M059J (cell line): ENCODE measurements at places on chromosomes 3 and 15.

DNA sequence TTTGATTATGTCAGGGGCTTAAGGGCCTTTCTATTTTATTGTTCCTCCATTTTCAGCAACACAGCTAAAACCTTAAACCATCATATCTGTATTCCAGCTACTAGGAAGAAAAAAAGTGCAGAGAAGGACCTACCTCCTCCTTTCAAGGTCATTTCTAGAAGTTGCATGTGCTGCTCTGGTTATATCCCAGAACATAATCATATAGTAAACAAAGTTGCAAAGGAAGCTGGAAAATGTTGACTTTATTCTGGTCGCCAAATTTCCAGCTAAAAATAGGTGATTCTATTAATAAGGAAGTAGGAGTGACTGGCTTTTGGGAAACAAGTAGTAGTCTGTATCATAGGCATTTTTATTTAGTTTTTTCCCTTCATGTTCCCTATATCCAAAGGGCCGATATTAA is 21.3 kb upstream of the B3GALNT1 start:
- no peak for DNase-seq

- no peak for DNase-seq
Measured at GRCh38 chr3:26505399-26505798, 117.2 kb upstream of the LRRC3B start.

- no peak for DNase-seq
Measured at GRCh38 chr3:37986479-37987314, 3.9 kb upstream of the VILL start.

DNA sequence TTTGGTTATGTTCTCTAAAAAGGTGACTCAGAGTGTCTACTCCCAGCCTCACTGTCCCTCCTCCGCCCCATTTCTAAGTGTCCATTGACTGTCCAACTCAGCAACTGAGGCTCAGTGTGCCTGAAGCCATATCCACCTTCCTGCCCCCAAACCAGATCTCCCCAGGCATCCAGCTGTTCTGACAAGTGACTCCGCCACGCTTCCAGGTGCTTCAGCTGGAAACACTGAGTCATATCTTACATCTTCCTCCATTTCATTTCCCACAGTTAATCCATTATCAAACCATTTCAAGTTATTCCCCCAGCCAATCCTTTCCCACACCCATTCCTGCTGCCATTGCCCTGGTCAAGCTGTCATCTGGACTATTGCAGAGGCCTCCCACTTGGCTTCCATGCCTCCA is 17.1 kb downstream of the MAGEF1 start:
- peak; percentile 17 for DNase-seq

GRCh38 chr3:30481241-30481640 is 125.2 kb upstream of the TGFBR2 start:
- DNase-seq, result no peak

DNA sequence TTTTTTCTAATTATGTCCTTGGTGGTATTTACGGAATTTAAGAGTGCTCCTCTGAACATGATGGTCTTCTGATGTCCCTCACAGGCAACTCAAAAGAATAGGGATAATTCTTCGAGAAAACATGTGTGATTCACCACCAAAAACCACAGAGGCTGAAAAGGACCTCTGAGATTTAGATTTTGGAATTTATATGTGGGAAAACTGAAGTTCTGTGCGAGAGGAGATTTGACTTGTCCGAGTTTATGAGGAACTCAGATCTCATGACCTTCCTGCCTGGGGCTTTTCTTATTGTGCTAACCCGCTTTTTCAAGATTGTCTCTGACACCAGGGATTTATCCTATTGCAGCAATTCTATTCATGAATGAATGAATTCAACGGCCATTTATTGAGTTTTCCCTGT is 142.4 kb downstream of the FAM43A start:
- peak; percentile 80 for DNase-seq

GRCh38 chr3:187269486-187269885 is 22.1 kb downstream of the MASP1 start:
- DNase-seq, result no peak
